ENCODE measurements at places on chromosomes 2 and 18. TPM values are rescaled to one million over a fixed set of nuclear protein-coding genes. Genes with fewer than 3 reads are reported as not detected.

- no peak overlapping the region for H3K4me3 ChIP-seq
- DNase-seq, result no peak
- H3K36me3 ChIP-seq, result no peaks in the 10 kb centered on the region
- no peaks in the 10 kb centered on the region for H3K27me3 ChIP-seq
- H3K27ac ChIP-seq, result no peak overlapping the region
Measured at GRCh38 chr2:80135001-80135400, 169.6 kb downstream of the LRRTM1 start.

DNA sequence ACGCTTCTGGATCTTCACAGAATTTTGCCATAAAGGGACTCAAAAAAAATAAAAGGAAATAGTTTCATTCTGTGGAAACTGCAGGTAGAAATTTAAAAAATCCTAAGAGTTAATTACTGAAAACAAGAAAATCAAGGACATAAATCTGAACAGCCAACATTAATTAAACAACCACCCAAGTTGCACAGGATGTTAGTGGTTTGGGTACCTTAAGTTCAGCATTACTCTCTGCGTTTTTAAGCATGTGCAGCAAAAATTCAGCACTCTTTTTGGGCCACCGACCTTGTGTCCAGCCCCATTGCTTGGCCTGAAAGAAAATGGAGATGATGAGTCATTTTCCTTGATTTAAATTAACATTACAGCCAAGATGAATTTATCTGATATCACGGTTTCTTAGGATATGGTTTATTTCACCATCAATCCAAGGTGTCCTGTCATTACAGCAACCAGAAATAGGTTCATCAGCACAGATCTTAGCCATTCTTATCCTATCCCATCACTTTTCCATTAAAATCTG lies 3.3 kb upstream of the C18orf32 start:
- peaks cover 42% of the 10 kb centered on the region for H3K36me3 ChIP-seq
- peaks cover 34% of the 10 kb centered on the region for H3K4me1 ChIP-seq
- no peak for DNase-seq
- H3K27me3 ChIP-seq, result no peaks in the 10 kb centered on the region
- H3K4me3 ChIP-seq, result peak overlapping the region; percentile 98

GRCh38 chr18:41599466-41599865 lies 355.6 kb upstream of the PIK3C3 start:
- no peak for DNase-seq
- H3K27ac ChIP-seq, result no peak overlapping the region
- H3K4me3 ChIP-seq, result no peak overlapping the region

GRCh38 chr2:64192664-64193105 lies 48.5 kb upstream of the PELI1 start:
- H3K4me3 ChIP-seq, result no peak overlapping the region
- no peak overlapping the region for H3K27ac ChIP-seq
- peaks cover 40% of the 10 kb centered on the region for H3K4me1 ChIP-seq
- H3K36me3 ChIP-seq, result no peaks in the 10 kb centered on the region
- no peaks in the 10 kb centered on the region for H3K27me3 ChIP-seq

DNA sequence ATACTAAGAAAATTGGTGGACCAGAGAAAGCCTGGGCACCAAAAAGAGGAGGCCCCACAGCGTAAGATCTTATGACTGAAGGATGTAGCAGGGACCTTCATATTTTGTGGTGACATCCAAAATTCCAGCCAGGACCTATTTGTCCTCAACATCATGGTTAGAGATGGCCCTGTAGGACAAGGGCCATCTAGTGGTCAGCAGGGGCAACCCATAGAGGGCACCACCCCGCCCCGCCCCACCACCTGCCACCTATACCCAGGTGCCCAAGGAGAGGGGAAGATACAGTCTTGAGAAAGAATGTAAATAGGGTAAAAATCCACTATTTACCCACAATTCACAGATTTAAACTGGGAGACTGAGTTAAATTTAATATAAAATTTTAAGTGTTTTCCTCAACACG lies 59.6 kb upstream of the TMEM163 start:
- H3K36me3 ChIP-seq, result no peaks in the 10 kb centered on the region
- H3K27me3 ChIP-seq, result peaks cover 5% of the 10 kb centered on the region
- H3K4me1 ChIP-seq, result no peaks in the 10 kb centered on the region
- DNase-seq, result no peak
- no peak overlapping the region for H3K4me3 ChIP-seq
- no peak overlapping the region for H3K27ac ChIP-seq

DNA sequence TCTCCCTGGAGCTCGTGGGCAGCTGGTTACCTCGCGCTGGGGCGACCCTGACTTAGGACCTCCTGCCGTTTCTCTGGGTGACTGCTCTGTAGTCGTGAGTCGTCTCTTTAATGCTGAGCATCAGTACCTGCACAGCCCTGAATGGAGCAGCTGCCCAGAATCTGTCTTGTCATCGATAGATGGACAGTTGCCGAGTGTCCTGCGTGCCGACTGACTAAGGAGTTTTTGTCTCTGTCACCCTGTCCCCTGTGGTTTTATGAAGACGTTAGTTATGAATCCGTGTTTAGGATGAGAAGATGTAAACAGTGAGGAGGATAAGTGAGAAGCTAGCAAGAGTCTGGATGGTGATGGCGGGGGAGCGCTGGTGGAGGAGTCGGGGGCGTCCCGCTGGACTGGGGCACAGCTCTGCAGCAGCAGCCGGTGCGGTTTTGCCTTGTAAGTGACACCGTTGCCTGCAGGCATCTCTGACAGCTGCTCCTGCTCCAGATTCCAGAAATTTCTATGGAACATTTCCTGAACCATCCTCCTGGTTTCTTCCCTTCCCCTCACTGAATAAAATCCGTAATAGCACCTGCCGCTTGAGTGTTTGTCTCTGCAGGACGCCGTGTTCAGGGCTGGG lies 13.3 kb downstream of the AGAP1 start:
- H3K4me1 ChIP-seq, result peaks cover 41% of the 10 kb centered on the region
- DNase-seq, result no peak
- no peaks in the 10 kb centered on the region for H3K36me3 ChIP-seq
- H3K27ac ChIP-seq, result no peak overlapping the region
- H3K4me3 ChIP-seq, result no peak overlapping the region

DNA sequence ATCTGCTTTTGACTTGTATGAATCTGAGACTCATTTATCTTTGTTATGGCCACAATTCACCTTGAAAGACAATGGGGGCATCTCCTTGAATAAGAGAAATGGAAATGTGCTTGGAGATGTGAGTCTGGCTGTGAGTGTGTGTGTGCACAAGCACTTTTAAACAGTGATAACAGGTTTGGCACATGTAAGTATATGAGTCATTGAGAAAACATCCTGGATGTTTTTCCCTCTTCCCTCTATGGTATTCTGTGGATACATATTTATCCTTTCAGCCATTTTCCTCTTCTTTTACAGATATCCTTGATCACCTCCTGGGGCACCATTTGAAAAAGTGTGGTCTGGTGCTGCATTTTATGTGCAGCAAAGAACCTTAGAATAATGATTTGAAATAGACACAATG lies 317.3 kb upstream of the THUMPD2 start:
- no peaks in the 10 kb centered on the region for H3K36me3 ChIP-seq
- no peak overlapping the region for H3K4me3 ChIP-seq
- H3K27ac ChIP-seq, result no peak overlapping the region
- H3K4me1 ChIP-seq, result no peaks in the 10 kb centered on the region
- no peak for DNase-seq
- peaks cover 14% of the 10 kb centered on the region for H3K27me3 ChIP-seq

GRCh38 chr18:51012441-51012840 lies 17.6 kb upstream of the SMAD4 start:
- no peak overlapping the region for H3K4me3 ChIP-seq
- no peaks in the 10 kb centered on the region for H3K36me3 ChIP-seq
- no peak overlapping the region for H3K27ac ChIP-seq
- H3K4me1 ChIP-seq, result no peaks in the 10 kb centered on the region
- no peak for DNase-seq

DNA sequence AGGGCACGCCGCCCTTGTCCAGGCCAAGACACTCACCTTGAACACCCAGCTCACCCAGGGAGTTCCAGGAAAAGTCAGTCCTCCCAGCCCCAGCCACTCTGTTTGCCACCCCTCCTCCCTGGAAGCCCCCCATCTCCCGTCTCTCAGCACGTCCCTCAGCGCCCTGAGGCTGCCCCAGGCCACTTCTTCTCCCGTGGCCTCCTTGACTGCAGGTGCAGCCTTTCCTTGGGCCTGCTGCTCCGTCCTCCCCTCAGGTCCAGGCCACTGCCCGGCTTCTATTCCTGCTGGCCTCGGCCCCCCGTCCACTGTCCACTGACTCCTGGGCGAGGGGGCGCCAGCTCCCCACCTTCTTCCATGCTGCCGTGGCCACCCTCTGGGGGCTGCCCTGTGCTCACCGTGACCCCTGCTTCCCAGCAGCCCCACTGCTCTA lies 239.1 kb downstream of the HDAC4 start:
- H3K36me3 ChIP-seq, result no peaks in the 10 kb centered on the region
- H3K4me1 ChIP-seq, result no peaks in the 10 kb centered on the region
- H3K4me3 ChIP-seq, result no peak overlapping the region
- no peaks in the 10 kb centered on the region for H3K27me3 ChIP-seq
- DNase-seq, result no peak
- no peak overlapping the region for H3K27ac ChIP-seq

DNA sequence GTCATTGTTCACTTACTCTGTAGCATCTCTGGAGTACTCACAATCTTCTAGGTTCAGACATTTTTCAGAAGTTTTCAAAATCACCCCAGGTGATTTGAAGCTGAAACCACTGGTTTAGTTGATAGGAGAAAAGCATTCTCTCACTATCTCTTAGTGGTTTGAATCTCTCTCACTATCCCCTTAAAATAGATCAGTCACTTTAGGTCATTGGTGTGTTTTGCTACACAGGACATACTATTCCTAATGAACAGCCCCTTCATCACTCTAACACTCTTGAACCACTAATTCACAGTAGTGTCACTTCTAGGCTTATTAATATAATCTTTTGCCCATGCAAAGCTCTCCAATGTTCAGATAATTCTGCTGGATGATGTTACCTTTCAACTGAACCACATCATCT lies 34.5 kb downstream of the LYPD6 start:
- DNase-seq, result no peak
- H3K36me3 ChIP-seq, result no peaks in the 10 kb centered on the region
- H3K4me3 ChIP-seq, result no peak overlapping the region

DNA sequence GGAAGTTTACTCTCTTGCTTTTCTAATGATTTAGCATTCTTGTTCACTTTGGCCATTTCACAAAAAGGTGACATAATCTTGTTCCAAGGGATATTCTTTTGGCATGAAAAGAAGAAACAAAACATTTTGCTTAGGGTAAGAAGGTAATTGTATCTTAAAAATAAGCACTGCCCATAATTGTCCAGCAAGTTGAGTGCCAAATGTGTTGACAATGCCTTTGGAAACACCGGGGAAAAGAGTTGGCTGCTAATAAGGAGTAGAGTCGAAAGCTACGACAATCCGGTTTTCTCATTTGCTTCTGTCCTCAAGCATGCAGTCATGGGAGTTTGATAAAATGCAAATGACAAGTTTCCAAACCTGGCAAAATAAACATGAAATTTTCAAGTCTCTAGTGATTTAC lies 27.3 kb downstream of the ITGAV start:
- H3K27me3 ChIP-seq, result no peaks in the 10 kb centered on the region
- H3K4me1 ChIP-seq, result peaks cover 7% of the 10 kb centered on the region
- DNase-seq, result no peak
- no peaks in the 10 kb centered on the region for H3K36me3 ChIP-seq

DNA sequence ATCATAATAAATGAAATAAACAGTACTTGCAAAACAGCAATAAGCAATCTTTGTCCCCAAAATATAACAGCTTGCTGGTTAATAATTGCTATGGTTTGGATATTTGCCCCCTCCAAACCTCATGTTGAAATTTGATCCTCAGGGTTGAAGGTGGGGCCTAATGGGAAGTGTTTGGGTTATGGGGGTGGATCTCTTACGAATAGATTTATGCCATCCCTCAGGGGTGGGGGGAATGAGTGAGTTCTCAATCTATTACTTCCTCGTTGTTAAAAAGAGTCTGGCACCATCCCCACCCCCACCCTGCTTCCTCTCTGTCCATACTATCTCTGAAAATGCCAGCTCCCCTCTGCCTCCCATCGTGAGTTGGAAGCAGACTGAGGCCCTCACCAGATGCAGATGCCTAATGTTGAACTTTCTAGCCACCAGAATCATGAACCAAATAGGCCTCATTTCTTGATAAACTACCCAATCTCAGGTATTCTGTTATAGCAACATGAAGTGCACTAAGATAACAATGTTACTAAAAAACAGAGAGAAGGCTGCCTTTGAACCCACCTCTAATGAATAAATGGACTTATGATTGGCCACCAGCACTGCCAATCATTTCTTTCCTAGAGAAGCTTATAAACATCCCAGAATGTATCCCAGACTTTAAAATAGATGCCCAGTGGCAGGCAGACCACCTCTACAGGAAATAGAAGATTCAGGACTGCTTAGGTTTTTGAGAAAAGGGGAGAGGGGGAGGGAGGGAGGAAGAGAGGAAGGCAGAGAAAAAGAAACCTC lies 90.1 kb downstream of the ALPK2 start:
- H3K27ac ChIP-seq, result no peak overlapping the region
- no peak overlapping the region for H3K4me3 ChIP-seq
- H3K27me3 ChIP-seq, result no peaks in the 10 kb centered on the region
- no peak for DNase-seq
- no peaks in the 10 kb centered on the region for H3K36me3 ChIP-seq
- no peaks in the 10 kb centered on the region for H3K4me1 ChIP-seq

- H3K4me1 ChIP-seq, result no peaks in the 10 kb centered on the region
- no peaks in the 10 kb centered on the region for H3K36me3 ChIP-seq
- H3K27me3 ChIP-seq, result no peaks in the 10 kb centered on the region
- H3K27ac ChIP-seq, result no peak overlapping the region
- H3K4me3 ChIP-seq, result no peak overlapping the region
Measured at GRCh38 chr2:227696990-227697679, 20.7 kb downstream of the SLC19A3 start.

DNA sequence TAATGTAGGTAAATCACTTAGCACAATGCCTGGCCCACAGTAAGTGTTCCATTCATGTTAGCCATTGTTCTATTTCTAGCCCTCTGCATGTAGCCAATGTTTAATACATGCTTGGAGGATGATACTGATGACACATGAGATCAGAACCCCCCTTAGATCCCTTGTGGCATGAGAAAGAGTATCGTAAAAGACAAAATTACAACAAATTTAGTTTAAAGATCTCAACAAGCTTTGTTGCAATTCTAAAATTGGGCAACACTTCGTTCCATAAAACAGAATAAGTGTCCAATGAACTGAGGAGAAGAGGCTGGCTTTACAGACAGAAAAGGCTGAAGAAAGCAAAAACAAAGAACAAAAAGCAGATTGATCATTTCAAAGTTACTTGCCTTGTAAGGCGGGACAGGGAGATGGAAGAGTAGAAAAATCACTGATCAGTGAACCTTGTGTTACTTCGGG lies 148.7 kb upstream of the SLC1A4 start:
- DNase-seq, result no peak
- H3K27ac ChIP-seq, result no peak overlapping the region
- H3K36me3 ChIP-seq, result no peaks in the 10 kb centered on the region
- no peak overlapping the region for H3K4me3 ChIP-seq
- H3K4me1 ChIP-seq, result no peaks in the 10 kb centered on the region

- no peak overlapping the region for H3K4me3 ChIP-seq
- no peak overlapping the region for H3K27ac ChIP-seq
- H3K27me3 ChIP-seq, result no peaks in the 10 kb centered on the region
Measured at GRCh38 chr18:37920865-37921264, 355.3 kb upstream of the CELF4 start.

GRCh38 chr2:84749442-84749841 lies 131.4 kb downstream of the TRABD2A start:
- no peak for DNase-seq
- H3K36me3 ChIP-seq, result no peaks in the 10 kb centered on the region
- peaks cover 7% of the 10 kb centered on the region for H3K27me3 ChIP-seq
- H3K27ac ChIP-seq, result no peak overlapping the region

- no peaks in the 10 kb centered on the region for H3K4me1 ChIP-seq
- no peak overlapping the region for H3K27ac ChIP-seq
- DNase-seq, result no peak
- H3K4me3 ChIP-seq, result no peak overlapping the region
Measured at GRCh38 chr2:128779301-128780095, 460.8 kb upstream of the HS6ST1 start.

Gene ASIC4
- 0.45 TPM for total RNA-seq

Gene LIMS2
- 1.2 TPM for total RNA-seq

Gene KDSR
- total RNA-seq, result 449 TPM

Data from A673 (cell line).